ENCODE measurements at places on chromosomes 16 and 17. TPM values are rescaled to one million over a fixed set of nuclear protein-coding genes. Genes with fewer than 3 reads are reported as not detected.

- H3K36me3 ChIP-seq: no peaks in the 10 kb centered on the region
- H3K4me1 ChIP-seq: no peaks in the 10 kb centered on the region
- no peaks in the 10 kb centered on the region for H3K27me3 ChIP-seq
- no peak for DNase-seq
- no peak overlapping the region for H3K4me3 ChIP-seq
Observed at GRCh38 chr16:64151990-64152767, 969.7 kb downstream of the CDH11 start.

DNA sequence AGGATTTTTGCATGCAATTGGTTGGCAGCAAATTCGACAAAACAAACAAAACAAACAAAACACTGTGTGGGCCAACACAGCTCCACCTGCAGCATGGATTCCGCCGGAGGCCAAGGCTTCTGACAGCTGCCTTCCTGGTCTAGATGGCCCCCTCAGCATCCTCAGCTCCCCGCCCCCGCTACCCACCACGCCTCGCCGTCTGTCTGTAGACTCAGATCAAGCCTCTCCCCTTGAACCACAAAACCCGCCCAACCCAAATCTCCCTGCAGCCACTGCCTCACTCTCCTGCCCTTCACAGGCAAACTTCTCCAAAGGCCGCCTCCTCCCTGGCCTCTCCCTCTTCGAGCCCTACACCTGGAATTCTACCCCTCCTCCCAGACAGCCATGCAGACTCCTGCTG lies 57.9 kb downstream of the RTN4RL1 start:
- H3K36me3 ChIP-seq: no peaks in the 10 kb centered on the region
- H3K4me1 ChIP-seq: peaks cover 22% of the 10 kb centered on the region
- peak overlapping the region; percentile 27 for H3K4me3 ChIP-seq
- no peak overlapping the region for H3K27ac ChIP-seq

- no peak for DNase-seq
- H3K4me3 ChIP-seq: no peak overlapping the region
- H3K27me3 ChIP-seq: no peaks in the 10 kb centered on the region
- no peak overlapping the region for H3K27ac ChIP-seq
- H3K36me3 ChIP-seq: no peaks in the 10 kb centered on the region
- H3K4me1 ChIP-seq: no peaks in the 10 kb centered on the region
Observed at GRCh38 chr17:10673312-10673711, 16.2 kb upstream of the MYH3 start.

DNA sequence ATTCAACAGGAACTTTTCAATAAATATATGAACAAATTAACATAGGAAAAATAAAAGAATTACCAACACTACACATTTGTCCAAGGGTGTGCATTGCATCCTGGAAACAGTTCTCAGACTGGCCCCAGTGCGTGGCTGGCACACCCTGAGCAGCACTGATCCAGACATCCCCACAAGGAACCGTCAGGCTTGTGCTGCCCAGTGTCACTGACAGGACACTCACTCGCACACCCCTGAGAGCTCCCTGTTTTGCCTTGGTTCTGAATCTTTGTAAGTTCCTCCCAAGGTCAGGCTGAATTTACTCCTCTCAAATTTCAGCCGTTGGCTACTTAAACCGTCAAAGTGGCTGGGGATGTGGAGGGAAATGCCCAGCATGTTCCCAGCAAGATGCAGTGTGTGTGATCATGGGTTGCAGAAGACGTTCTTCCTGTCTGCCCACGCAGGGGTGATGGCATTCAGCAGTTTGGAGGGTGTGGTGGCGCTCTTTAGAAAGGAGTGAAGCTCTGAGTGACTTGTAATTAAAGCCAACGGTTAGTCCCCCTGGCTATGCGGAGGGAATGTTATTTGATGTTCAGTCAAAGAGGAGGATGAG lies 1.7 kb downstream of the MT2A start:
- no peaks in the 10 kb centered on the region for H3K27me3 ChIP-seq
- H3K4me1 ChIP-seq: peaks cover 51% of the 10 kb centered on the region
- H3K27ac ChIP-seq: peak overlapping the region; percentile 97
- no peaks in the 10 kb centered on the region for H3K36me3 ChIP-seq

TM4SF5 gene
- not detected for total RNA-seq

FBXL16 gene
- 29.3 TPM for total RNA-seq

GRCh38 chr16:28882551-28883160 lies 4.4 kb downstream of the ATP2A1 start:
- H3K27me3 ChIP-seq: peaks cover 4% of the 10 kb centered on the region
- no peaks in the 10 kb centered on the region for H3K36me3 ChIP-seq
- peaks cover 18% of the 10 kb centered on the region for H3K4me1 ChIP-seq
- H3K4me3 ChIP-seq: no peak overlapping the region
- no peak for DNase-seq

DNA sequence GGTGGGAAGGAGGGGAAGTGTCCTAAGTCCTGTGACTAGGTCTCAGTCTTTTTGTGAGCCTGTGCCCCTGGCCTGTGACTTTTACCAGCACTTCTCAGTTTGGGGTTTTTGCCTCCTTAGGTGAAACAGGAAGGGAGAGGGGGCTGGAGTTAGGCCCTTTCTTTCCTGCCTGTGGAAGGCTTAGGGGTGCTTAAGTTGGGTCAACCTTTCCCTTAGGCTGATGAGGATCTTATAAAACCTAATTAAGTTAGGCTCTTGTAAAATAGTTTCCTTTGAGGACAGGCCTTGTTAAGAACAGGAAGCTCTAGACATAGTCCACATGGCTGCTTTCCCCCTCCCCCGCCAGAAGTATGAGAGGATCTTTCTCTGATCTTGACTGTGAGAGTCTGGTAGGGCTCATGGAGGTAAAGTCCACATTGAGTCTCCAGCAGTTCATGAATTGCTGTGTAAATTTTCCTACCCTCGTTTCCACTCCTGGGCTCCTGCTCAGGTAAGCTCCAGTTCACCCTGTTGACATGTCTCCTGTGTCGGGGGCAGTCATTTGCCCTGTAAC lies 17.0 kb upstream of the DNASE1 start:
- peak overlapping the region; percentile 23 for H3K4me3 ChIP-seq
- peaks cover 5% of the 10 kb centered on the region for H3K36me3 ChIP-seq
- peak overlapping the region; percentile 84 for H3K27ac ChIP-seq
- peaks cover 34% of the 10 kb centered on the region for H3K4me1 ChIP-seq
- no peaks in the 10 kb centered on the region for H3K27me3 ChIP-seq

DNA sequence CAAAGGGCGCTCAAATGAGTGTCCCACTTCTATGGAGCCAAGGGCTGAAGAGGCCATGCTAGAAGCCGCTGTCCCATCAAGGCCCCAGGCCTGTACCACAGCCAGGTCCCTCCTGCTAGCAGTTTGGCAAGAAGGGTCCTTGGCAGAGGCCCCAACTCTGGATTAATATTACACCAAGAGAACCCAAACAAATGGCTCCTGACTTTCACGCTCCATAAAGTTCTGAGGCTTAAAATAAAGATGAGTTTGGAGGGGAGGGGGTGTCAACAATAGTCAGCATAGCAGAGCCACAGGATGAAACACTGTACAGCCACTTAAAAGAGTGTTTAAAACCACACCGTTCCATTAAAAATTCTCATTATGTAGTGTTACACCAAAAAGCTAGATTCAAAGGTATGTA lies 30.5 kb downstream of the CUEDC1 start:
- no peaks in the 10 kb centered on the region for H3K4me1 ChIP-seq
- H3K27me3 ChIP-seq: peaks cover 20% of the 10 kb centered on the region
- no peak overlapping the region for H3K27ac ChIP-seq
- H3K36me3 ChIP-seq: no peaks in the 10 kb centered on the region

C17orf67 gene
- total RNA-seq: 8.0 TPM

- H3K27ac ChIP-seq: peak overlapping the region; percentile 95
- peaks cover 12% of the 10 kb centered on the region for H3K4me1 ChIP-seq
- H3K36me3 ChIP-seq: no peaks in the 10 kb centered on the region
- H3K27me3 ChIP-seq: no peaks in the 10 kb centered on the region
- DNase-seq: peak; percentile 23
Observed at GRCh38 chr17:81832608-81833159, 407 bp downstream of the MCRIP1 start.

DNA sequence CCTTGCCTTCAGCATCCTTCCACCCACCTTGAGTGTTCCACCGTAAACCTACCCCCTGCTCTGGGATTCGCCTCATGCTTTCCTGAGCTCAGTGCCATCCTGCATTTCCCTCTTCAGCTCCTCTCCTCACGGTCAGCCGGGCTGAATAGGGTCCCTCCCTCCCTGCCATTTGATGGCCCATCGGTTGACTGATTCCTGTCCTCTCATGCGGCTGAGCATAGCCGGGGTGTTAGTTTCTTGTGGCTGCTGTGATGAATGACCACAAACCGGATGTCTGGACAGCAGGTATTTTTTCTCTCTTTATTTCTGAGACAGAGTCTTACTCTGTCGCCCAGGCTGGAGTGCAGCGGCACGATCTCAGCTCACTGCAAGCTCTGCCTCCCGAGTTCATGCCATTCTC lies 44.1 kb upstream of the MGAT5B start:
- no peak overlapping the region for H3K27ac ChIP-seq
- DNase-seq: no peak
- no peaks in the 10 kb centered on the region for H3K4me1 ChIP-seq
- no peak overlapping the region for H3K4me3 ChIP-seq
- H3K27me3 ChIP-seq: no peaks in the 10 kb centered on the region
- no peaks in the 10 kb centered on the region for H3K36me3 ChIP-seq

GRCh38 chr17:41915566-41915965 lies 3.2 kb downstream of the ACLY start:
- H3K4me3 ChIP-seq: peak overlapping the region; percentile 47
- no peaks in the 10 kb centered on the region for H3K27me3 ChIP-seq
- peaks cover 19% of the 10 kb centered on the region for H3K4me1 ChIP-seq
- H3K27ac ChIP-seq: peak overlapping the region; percentile 20
- no peaks in the 10 kb centered on the region for H3K36me3 ChIP-seq

SLC16A11 gene
- total RNA-seq: 3.5 TPM

- H3K4me1 ChIP-seq: peaks cover 79% of the 10 kb centered on the region
- DNase-seq: peak; percentile 41
- H3K4me3 ChIP-seq: peak overlapping the region; percentile 40
- H3K36me3 ChIP-seq: no peaks in the 10 kb centered on the region
Observed at GRCh38 chr16:87963400-87963799, 12.2 kb downstream of the BANP start.

DNA sequence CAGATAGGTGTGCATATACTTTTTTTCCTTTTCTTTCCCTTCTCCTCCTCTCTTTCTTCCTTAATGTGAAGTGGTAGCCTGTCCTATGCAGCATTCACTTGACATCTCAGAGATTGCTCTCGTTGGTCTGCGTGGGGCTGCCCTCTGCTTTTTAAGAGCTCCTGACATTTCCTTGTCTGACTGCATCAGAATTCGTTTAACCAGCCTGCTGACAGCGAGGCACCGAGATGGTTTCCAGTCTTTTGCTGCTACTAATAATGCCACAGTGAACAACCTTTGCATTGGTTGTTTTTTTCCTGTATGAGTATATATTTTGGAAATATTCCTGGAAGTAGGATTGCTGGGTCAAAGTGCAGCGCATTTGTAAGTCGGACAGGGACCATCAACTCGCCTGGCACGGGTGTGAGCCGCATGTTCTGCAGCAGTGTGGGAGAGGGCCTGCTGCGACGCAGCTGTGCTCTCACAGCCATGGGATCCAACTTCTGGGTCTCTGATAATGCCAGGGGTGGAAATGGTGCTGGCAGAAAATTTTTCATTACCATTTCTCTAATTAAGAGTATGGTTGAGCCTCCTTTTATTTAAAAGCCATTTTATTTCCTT lies 154.3 kb downstream of the SNX29 start:
- no peak for DNase-seq
- no peak overlapping the region for H3K4me3 ChIP-seq
- no peaks in the 10 kb centered on the region for H3K27me3 ChIP-seq
- peaks cover 11% of the 10 kb centered on the region for H3K4me1 ChIP-seq

- DNase-seq: no peak
- peaks cover 9% of the 10 kb centered on the region for H3K4me1 ChIP-seq
- no peak overlapping the region for H3K4me3 ChIP-seq
Observed at GRCh38 chr16:66484453-66485213, 57.5 kb downstream of the BEAN1 start.

WNT9B gene
- total RNA-seq: not detected

GNG13 gene
- total RNA-seq: not detected

DNA sequence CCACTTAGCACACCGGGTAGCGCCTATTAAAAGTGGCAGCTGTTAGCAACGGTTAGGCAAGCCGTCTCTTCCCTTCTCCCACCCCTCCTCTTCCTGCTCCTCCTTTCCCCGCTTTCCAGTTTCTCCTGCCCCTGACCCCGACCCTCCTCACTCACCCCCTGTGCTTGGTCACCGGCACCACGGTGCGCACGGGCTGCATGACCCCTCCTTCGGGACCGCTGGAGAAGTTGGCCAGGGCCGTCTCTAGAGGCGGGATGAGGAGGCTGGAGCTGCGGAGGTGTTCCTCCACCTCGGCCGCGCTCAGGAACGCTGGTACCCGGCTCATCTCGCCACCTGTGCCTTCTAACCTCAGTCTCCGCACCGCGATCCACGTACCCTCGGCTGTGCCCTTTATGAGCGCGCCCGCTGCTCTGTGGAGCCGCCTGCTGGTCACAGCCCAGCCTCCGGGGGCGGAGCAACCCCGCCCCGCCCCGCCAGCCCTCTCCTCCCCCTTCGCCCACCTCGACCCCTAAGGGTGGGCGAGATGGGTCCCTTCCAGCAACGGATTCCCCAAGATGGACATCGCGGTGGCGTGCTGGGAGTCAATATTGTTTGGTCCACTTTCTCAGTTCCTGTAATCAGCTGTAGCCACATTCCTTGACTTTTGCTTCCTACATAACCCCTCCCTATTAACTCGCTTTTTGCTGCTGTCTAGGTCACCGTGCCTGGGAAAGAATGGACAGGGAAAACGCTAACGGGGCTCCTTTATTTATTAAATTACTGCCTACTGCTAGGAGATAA lies at the start of gene CRYM:
TSS of gene CRYM (minus strand) at position 364 of the 780 bp plus-strand sequence. CDS start at position 325, 39 bp downstream.
- peaks cover 62% of the 10 kb centered on the region for H3K27me3 ChIP-seq
- H3K4me1 ChIP-seq: no peaks in the 10 kb centered on the region
- peak within 1 kb of the TSS; percentile 38 for H3K4me3 ChIP-seq
- no peaks in the 10 kb centered on the region for H3K36me3 ChIP-seq
- H3K27ac ChIP-seq: no peak within 1 kb of the TSS
- DNase-seq: peak; percentile 34

AIPL1 gene
- not detected for total RNA-seq

DBNDD1 gene
- total RNA-seq: 0.57 TPM

DNA sequence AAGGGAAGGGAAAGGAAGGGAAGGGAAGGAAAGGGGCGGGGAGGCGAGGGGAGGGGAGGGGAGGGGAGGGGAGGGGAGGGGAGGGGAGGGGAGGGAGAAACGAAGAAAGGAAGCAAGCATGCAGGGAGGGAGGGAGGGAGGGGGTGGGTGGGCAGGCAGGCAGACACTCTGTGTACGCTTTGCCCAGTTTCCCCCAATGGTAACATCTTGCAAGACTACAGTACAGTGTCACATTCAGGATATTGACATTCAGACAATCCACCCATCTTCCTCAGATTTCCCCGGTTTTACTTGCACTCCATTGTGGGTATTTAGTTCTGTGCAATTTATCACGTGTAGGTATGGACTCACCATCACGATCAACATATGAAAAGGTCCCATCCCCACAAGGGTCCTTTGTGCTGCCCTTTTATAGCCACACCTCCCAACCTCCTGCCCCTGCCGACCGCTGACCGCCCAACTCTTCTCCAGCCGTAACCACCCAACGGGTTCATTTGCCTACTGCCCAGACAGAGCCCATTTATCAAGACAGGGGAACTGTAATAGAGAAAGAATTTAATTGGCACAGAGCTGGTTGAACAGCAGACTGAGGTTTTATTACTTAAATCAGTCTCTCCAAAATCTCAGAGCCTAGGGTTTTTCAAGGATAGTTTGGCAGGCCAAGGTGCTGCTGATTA lies 91.4 kb upstream of the FA2H start:
- no peak overlapping the region for H3K4me3 ChIP-seq
- H3K36me3 ChIP-seq: no peaks in the 10 kb centered on the region
- H3K4me1 ChIP-seq: peaks cover 17% of the 10 kb centered on the region
- no peak overlapping the region for H3K27ac ChIP-seq
- DNase-seq: no peak

SRCIN1 gene
- total RNA-seq: 0.60 TPM

GRCh38 chr17:44921122-44921882 lies 6.0 kb upstream of the GFAP start:
- no peak overlapping the region for H3K4me3 ChIP-seq
- H3K27ac ChIP-seq: no peak overlapping the region
- no peaks in the 10 kb centered on the region for H3K36me3 ChIP-seq
- peaks cover 26% of the 10 kb centered on the region for H3K27me3 ChIP-seq
- no peak for DNase-seq
- H3K4me1 ChIP-seq: no peaks in the 10 kb centered on the region
